CD8-positive, alpha-beta memory T cell (primary cell): ENCODE measurements at places on chromosomes 16 and 17. TPM values are rescaled to one million over a fixed set of nuclear protein-coding genes. Genes with fewer than 3 reads are reported as not detected.

DNA sequence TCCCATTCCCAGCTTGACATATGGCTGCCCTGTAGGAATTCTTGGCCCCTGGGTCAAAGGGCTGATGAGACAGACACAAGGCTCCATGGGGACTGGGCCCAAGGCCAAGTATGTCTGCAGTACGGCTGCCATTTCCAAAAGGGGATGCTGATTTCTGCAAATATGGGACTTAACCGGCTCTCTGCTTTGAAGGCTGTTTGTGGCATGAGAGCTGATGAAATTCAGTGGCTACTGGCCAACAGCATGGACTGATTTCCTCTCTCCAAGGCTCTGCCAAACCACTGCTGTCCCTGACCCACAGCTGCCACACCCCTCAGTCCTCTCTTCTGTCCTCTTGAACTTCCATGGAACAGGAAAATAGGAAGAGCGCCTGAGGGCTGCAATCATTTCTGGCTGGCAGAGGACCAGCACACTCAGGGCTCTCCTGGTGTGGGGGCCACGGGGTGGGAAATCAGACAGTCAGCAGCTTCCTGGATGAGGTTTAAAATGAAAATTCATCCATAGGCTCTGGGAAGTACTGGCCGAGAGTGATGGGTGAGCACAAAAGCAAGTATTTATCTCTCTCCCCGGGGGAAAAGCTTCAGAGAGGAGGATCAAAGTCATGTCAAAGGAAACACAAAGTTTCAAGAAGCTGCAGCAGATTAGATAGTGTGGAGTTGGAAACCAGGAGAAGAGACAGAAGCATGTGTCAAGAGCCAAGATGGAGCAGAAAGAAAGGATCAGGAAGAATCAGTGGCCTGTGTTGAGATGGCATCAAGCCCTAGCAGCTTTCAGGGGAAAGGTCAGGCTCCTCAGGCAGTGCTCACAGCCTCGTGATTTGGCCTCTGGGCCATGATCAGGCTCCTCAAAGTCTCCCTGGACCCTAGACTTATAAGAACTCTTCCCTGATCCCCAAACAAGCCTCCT, 64.1 kb upstream of the SREBF1 start:
- H3K27me3 ChIP-seq = no peaks in the 10 kb centered on the region
- no peak overlapping the region for H3K27ac ChIP-seq
- H3K4me3 ChIP-seq = no peak overlapping the region

- no peaks in the 10 kb centered on the region for H3K27me3 ChIP-seq
- H3K27ac ChIP-seq = peak overlapping the region; percentile 88
- H3K36me3 ChIP-seq = peaks cover 44% of the 10 kb centered on the region
- peaks cover 85% of the 10 kb centered on the region for H3K4me1 ChIP-seq
- DNase-seq = no peak
Measured at GRCh38 chr17:58344791-58345157, 7.2 kb downstream of the SUPT4H1 start.

GRCh38 chr16:57066625-57067024, 25.8 kb upstream of the CPNE2 start:
- peaks cover 12% of the 10 kb centered on the region for H3K4me1 ChIP-seq
- no peak overlapping the region for H3K27ac ChIP-seq
- DNase-seq = no peak
- H3K27me3 ChIP-seq = no peaks in the 10 kb centered on the region

GRCh38 chr16:12516621-12517309, 286.9 kb downstream of the CPPED1 start:
- no peaks in the 10 kb centered on the region for H3K36me3 ChIP-seq
- no peak overlapping the region for H3K4me3 ChIP-seq
- DNase-seq = no peak
- H3K4me1 ChIP-seq = no peaks in the 10 kb centered on the region
- no peak overlapping the region for H3K27ac ChIP-seq
- H3K27me3 ChIP-seq = no peaks in the 10 kb centered on the region

DNA sequence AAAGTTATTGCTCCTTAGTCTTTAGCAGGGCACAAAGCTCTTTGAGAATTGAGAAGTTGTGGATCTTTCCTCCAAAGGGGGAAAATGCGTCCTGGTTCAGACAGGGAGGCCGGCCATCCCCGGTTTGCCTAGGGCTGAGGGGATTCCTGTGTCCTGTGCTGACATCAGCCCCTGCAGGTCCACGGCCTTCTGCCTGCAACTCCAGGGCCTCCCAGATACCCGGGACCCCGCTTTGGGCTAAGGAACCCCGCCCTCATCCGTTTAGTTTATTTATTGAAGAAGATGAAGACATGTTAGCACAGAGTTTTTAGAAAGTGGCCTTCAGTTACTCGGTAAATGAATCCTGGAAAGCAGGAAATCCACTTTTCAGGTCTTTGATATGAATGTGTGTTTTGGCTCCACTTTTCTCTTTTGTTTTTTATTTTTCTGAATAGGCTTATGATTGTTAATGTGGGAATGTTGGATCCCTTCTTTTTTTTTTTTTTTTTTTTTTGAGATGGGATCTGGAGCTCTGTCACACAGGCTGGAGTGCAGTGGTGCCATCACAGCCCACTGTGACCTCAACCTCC, 65.6 kb downstream of the CRISPLD2 start:
- DNase-seq = no peak
- no peak overlapping the region for H3K27ac ChIP-seq
- no peaks in the 10 kb centered on the region for H3K27me3 ChIP-seq

DNA sequence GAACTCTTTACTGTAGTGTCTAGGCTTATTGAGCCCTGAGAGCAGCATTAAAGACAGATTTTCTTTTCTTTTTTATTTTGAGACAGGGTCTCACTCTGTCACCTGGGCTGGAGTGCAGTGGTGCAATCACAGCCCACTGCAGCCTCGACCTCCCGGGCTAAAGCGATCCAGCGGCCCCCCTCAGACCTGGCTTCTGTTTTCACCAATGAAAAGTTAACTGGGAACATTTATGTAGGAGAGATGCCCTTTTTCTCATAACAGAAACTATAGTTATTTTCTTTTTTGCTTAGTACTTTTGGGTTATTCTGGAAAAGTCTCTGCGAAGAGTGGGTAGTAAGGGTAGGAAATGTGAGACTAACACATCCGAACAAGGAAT, 1.5 kb downstream of the MAP1LC3B start:
- H3K4me1 ChIP-seq = peaks cover 35% of the 10 kb centered on the region
- no peak for DNase-seq
- peaks cover 10% of the 10 kb centered on the region for H3K36me3 ChIP-seq
- peak overlapping the region; percentile 49 for H3K27ac ChIP-seq

DNA sequence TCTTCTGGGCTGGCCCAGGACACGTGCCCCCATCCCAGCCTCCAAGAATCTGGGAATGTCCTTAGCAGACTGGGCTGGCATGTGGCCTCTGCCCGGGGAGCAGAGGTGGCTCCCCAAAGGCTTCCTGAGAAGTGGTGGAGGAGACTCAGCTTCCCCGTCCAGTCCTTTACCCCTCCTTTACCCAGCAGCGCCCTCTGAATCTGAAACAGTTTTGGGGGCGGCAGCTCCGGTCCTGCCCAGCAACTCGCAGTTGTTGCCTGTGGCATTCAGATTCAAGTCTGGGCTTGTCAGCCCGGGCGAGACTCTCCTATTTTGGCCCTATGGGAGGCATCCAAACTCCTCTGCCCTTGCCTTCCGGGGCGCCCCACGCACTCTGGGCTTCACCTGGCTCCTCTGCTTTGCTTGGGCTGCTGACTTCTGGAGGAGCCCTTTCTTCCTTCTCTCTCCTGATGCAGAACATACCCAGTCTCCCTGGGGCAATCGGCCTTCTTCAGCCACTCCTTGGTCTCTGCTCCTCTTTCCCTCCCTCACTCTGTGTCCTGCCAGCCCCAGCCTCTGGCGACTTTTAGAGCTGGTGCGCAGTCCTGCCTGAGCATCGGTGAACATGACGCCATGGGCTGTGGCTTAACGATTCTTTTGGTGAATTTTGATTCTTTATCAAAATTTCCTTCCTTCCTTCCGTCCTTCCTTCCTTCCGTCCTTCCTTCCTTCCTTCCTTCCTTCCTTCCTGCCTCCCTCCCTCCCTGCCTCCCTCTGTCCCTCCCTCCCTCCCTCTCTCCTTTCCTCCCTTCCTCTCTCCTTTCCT, 55.2 kb downstream of the CMIP start:
- H3K4me1 ChIP-seq = peaks cover 10% of the 10 kb centered on the region
- no peak overlapping the region for H3K4me3 ChIP-seq
- H3K36me3 ChIP-seq = no peaks in the 10 kb centered on the region
- no peaks in the 10 kb centered on the region for H3K27me3 ChIP-seq

GRCh38 chr16:67942200-67942509, 1.8 kb downstream of the LCAT start:
- DNase-seq = no peak
- H3K27ac ChIP-seq = no peak overlapping the region
- no peak overlapping the region for H3K4me3 ChIP-seq
- H3K27me3 ChIP-seq = no peaks in the 10 kb centered on the region
- peaks cover 34% of the 10 kb centered on the region for H3K4me1 ChIP-seq

DNA sequence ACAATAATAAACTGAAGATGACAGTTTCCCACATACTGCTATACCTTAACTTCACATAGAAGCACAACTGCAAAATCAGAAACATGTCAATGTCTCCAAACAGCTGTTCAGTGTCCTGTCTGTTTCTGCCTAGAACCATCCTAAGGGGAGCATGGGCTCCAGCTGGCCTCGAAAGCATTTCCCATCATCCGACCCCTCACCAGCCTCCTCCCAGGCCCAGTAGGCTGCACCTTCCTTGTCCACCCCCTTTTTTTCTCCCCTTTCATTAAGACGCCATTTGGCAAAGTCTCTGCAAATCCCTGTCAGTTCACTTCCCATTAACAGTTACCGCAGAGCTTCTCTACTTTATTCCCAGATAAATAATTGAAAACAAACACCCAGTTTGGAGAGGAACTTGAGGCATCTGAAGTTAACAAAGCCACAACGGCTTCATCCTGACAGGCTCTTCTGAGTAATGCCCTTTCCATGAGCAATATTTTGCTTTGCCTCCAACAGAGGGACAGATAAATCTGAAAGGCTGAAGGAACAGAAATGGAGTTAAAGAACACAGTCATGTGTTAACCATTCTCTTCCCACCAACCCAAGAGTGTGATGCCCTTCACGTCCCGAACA, 65.3 kb downstream of the SLC39A11 start:
- no peak overlapping the region for H3K4me3 ChIP-seq
- no peaks in the 10 kb centered on the region for H3K36me3 ChIP-seq
- no peaks in the 10 kb centered on the region for H3K4me1 ChIP-seq
- no peak overlapping the region for H3K27ac ChIP-seq
- no peak for DNase-seq

DNA sequence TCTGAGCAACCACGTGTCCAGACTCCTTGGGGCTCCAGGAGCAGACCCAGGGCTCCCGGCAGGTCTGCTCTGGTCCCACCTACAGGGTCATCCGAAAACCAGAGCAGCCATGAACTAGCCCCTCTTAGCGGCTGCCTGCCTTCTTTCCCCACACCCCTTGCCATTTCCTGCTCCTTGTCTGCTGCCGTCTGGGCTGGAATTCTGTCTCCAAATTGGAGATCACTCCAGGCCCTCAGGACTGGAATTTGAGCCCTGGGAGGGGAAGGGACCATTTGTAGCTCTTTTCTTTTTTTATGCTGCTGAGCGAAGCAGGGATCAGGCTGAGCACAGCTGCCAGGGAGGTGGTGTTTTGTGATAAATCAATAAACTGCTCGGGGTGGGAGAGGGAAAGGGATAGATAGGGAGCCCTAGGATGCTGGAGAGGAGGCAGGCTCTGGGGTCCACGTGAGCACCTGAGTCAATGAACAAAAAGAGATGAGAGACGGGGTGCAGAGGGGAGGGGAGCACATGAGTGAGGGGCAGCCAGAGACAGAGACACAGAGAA, 257.5 kb downstream of the ENGASE start:
- no peak for DNase-seq
- H3K27me3 ChIP-seq = no peaks in the 10 kb centered on the region
- H3K4me3 ChIP-seq = no peak overlapping the region
- no peaks in the 10 kb centered on the region for H3K36me3 ChIP-seq

DNA sequence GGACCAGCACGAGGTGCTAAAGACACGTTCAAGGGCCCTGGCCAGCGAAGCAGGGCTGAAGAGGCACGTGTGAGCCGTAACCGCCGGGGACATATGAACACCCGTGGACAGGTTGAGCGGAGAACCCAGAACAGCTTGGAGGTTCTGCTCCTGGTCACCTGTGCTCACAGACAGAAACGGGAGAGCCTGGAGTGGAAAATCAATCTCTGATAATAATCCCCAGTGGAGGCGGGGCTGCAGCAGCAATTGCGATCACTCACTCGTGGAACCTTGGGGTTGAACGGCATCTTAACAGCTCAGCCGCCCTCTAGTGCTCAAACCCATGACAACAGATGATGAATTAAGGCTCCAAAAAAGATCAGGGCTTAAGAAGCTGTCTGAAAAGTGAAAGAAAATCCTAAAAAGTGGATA, 25.6 kb downstream of the WIPI1 start:
- no peaks in the 10 kb centered on the region for H3K27me3 ChIP-seq
- H3K27ac ChIP-seq = no peak overlapping the region
- H3K4me1 ChIP-seq = peaks cover 17% of the 10 kb centered on the region
- no peaks in the 10 kb centered on the region for H3K36me3 ChIP-seq
- DNase-seq = peak; percentile 21

GRCh38 chr16:84552135-84552534, 47.7 kb upstream of the MEAK7 start:
- DNase-seq = no peak
- H3K4me1 ChIP-seq = peaks cover 74% of the 10 kb centered on the region
- peak overlapping the region; percentile 68 for H3K4me3 ChIP-seq
- H3K36me3 ChIP-seq = no peaks in the 10 kb centered on the region
- H3K27me3 ChIP-seq = no peaks in the 10 kb centered on the region
- H3K27ac ChIP-seq = no peak overlapping the region

KRT31 gene
- not detected for total RNA-seq

MPO gene
- total RNA-seq = not detected

GRIN2C gene
- total RNA-seq = not detected

HYDIN gene
- total RNA-seq = not detected
